Brain (organoid and tissue), 16 donors: ENCODE measurements at places on chromosomes 12 and 14.

- no peak for DNase-seq
These were observed 258.4 kb upstream of the CRY1 start for GRCh38 chr12:107351713-107352112.

DNA sequence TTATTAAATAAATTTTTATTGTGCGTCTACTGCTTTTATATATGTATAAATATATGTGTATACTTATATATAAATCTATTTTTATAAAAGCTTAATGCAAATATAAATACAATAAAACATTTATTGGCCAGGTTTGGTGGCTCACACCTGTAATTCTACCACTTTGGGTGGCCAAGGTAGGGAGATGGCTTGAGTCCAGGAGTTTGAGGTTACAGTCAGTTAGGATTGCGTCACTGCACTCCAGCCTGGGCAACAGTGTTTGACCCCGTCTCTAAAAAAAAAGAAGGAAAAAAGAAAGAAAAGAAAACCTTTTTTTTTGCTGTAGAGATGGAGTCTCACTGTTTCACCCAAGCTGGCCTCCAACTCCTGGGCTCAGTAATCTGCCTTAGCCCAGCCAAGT is 20.9 kb downstream of the ACTR6 start:
- no peak for DNase-seq

GRCh38 chr14:73370561-73370960 is 87.8 kb downstream of the NUMB start:
- DNase-seq, result no peak

GRCh38 chr14:58737511-58737910 is 99.7 kb downstream of the DACT1 start:
- no peak for DNase-seq

- no peak for DNase-seq
These were observed 25.2 kb downstream of the PLEKHA5 start for GRCh38 chr12:19154686-19155085.

- peak; percentile 34 for DNase-seq
These were observed 160.0 kb upstream of the SOX5 start for GRCh38 chr12:24109381-24110039.

DNA sequence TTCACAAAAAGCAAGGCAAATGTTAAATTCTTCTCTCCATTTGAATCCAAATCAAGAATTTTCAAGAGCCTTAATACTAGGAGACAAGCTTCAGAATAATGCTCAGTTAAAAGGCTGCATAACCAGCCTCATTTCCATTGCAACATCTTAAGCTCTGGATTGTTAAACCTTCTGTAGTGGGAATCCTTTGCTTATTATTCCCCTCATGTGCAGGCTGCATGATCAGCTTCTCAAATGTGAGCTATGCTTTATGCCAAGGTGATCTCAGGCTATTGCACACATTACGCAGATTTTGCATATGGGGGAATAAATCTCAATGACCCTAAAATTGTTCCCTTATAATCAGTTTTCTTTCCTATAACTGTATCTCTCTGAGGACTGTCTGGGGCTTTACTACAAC is 71.7 kb upstream of the CCDC196 start:
- DNase-seq, result peak; percentile 69

GRCh38 chr12:66603461-66603860 is 75.4 kb downstream of the GRIP1 start:
- DNase-seq, result no peak

GRCh38 chr14:105091054-105091516 is 25.9 kb upstream of the GPR132 start:
- DNase-seq, result no peak

- peak; percentile 72 for DNase-seq
These were observed 49.7 kb downstream of the PSMA6 start for GRCh38 chr14:35341751-35342488.

GRCh38 chr12:7555752-7556151 is 52.2 kb upstream of the CD163 start:
- no peak for DNase-seq

GRCh38 chr14:54317391-54317790 is 79.4 kb upstream of the CDKN3 start:
- no peak for DNase-seq

- no peak for DNase-seq
These were observed 155.1 kb downstream of the KIF21A start for GRCh38 chr12:39287817-39288216.

DNA sequence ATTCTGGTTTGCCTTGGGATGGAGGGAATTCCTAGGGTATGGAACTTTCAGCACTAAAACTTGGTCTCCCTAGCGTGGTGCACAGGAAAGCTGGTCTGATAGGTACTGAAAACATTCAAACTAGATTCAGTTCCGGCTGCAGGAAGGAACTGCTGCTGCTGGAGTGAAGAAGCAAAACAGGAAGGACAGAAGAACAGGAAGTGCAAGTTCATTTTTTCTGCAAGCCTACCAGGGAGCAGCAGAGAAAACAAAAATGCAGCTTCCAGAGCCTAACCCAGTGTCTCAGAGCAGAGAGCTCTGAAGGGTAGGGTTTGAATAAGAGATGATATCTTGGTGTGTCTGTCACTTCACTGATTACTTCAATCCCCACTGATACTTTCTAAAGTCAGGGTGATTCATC is 165.2 kb downstream of the VRK1 start:
- DNase-seq, result no peak

GRCh38 chr14:92481811-92482555 is 31.6 kb upstream of the RIN3 start:
- DNase-seq, result no peak

- DNase-seq, result peak; percentile 67
These were observed 32.9 kb downstream of the ARID2 start for GRCh38 chr12:45762185-45763110.

DNA sequence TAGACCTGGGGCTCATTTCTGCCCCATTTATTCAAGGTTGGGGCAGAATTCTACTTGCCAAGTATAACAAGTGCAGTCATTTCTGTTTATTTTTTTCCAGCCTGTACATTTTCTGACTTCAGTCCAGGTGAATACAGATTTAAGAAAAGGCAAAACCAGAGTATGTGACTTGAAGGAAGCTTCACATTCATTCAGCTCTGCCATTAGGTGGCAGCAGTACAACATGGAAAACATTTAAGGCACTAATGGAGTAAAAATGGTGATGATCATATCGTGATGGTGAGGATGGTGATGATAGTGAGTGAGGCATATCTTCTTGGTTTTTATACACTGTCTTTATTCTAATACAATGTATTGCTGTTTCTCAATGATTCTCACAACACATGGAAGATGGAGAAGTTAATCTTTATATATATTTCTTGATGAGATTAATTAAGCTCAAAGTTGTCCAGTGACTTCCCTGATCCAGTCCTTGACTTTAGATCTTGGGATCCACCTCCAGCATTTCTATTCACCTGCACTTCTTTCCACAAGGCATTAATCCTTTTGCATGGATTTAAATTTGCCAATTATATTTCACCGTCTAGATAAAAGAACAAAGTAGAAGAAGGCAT is 176.7 kb upstream of the SEL1L start:
- DNase-seq, result peak; percentile 88

DNA sequence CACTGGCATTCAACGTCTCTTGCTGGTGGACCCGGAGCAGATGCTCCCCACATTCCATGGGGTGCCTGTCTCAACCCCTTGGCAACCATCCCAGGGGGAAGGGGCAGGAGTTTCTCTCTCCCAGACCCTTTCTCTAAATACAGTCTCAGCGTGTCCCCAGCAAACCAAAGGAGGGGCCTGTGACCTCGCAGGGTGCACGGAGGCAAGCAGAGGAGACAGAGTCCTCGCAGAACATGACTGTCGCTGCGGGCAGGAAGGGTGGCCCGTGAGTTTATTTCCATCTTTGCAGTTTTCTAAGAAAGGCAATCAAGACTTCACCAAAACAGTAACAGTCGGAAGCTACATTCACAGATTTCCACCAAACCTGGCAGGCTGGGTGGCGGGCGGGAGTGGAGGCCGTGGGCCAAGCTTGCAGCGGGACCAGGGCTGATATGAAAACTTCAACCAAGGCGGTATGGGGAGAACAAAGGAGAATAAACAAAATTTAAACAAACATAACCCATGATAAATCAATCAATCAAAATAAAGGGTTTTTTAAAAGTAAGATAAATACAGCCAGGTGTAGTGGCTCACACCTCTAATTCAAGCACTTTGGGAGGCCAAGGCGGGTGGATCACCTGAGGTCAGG is 18.6 kb downstream of the BRF1 start:
- no peak for DNase-seq

DNA sequence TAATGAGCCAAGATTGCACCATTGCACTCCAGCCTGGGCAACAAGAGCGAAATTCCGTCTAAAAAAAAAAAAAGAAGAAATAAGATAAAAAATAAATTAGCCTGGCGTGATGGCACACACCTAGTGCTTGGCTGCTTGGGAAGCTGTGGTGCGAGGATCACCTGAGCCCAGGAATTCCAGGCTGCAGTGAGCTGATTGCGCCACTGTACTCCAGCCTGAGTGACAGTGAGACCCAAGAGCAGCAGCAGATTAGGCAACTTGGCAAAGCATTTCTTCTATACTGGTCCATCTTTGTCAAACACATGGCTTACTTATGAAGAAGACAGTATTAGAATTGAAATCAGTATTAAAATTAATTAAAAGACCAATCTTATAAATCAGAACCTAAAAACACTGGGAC is 6.3 kb downstream of the GON7 start:
- DNase-seq, result no peak

DNA sequence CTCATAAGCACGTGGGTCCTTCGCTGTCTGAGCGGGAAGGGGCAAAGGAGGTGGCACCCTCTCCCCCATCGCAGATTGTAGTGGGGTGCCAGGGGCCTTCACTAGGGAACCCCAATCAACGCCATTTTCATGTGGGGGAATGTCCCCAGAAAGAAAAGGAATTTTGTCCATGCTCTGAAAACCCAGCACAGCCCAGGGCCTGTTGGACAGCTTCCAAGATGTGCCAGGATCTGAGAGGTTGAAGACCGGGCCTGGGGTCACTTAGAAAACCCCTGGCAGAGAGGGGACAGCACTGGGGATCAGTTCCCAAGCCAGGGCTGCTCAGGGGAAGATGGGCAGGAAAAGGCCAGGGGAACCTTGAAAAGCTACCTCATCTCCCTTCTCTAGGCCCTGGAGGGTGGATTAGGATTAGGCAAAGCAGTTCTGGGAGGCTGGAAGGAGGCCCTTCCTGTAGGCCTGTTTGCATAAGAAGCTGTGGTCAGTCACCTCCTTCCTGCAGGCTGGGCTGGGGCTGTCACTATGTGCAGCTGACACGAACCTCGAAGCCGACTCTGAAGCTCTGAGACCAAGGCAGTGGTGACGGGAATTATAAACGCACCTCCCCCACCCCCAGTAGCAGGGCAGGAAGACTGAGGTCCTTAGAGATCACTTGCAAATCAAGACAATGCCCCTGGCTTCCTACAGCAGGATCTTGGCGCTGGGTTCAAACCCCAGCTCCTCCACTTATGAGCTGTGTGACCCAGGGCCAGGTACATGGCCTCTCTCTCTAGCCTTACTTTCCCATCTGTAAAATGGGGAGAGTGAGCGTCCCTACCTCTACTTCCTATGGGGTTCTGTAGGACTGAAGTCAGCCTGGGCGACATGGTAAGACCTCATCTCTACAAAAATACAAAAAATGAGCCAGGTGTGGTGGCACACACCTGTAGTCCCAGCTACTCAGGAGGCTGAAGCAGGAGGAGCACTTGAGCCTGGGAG is 29.0 kb downstream of the TESC start:
- DNase-seq, result no peak

- no peak for DNase-seq
These were observed 77.0 kb upstream of the GRIP1 start for GRCh38 chr12:66755727-66756395.

DNA sequence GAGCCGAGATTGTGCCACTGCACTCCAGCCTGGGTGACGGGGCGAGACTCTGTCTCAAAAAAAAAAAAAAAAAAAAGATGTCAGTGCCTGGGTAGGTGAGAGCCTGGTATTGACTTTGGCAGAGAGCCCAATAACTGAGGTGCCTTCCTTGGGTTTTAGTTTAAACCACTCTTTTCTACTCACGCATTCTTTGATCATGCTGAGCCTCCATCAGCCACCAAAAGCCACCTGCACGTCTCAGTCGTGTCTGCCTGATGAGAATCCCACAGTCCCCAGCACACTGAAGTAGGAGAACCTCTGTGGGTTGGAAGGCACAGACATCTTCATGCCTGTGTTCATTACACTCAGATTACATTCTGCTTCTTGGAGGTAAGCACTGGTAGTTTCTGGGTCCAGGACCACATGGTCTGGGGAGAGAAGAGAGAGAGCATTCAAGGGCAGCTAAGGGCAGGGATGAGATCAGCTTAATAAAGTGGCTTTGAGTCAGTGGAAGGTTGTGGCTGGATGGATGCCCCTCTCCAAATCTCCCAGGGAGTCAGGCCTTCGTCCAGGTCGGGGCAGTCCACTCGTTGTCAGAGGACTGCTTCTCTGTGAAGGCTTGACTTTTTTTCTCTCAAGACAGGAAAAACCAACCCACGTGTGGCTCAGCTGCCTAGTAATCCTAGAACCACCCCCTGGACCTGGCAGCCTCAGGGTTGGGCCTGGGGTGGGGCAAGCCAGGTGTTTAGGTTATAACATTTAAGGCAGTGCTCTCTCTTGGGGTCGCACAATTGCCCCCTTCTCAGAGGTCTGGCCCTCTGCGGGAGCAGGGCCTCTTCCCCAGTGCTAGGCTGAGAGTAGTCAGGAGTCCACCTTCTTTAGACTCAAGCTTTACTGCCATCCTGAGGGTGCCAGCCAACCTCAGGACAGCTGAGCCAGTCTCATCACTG is 32.6 kb upstream of the MAX start:
- no peak for DNase-seq

DNA sequence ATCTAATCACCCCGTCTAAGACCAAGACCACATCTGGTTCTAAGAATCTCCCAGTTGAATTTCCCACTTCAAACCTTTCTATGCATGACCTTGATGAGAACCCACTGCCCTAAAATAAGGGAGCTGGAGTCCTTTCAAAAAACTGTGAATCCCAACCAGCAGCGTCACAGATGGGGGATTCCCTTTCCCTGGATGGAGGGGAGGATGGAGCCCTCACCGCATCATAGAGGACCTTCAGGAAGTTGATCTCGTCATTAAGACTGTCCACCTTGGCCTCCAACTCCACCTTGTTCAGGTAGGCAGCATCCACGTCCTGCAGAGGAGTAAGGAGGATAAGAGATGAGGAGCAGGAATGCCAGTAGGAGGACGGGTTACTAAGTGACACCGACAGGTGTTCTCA is 4.8 kb downstream of the KRT4 start:
- no peak for DNase-seq

DNA sequence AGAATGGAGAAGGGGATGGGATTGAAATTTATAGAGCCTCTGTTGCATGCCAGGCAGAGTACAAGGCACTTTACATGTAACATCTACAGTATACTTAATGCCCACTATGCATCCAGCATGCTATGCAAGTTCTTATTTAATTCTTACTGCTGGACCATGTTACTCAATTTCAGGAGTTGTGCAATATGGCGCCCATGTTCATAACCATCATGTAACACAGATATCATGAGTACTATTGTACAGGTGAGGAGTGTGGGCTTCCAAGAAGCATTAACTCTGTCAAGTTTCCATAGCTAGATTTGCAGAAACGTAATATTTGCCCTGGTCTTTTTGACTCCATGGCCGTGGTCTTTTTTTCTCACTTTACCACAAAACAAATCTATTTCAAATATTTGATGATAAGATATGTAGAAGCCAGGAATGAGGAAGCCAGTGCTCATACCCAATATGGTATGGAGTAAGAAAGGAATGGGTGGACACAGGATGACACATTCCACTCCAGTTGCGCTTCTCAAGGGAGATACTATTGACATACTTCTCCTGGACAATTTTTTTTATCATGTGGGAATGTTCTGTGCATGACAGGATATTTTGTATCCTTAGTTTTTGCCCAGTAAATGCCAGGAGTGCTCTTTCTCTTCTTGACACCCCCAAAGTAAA is 191.8 kb downstream of the C12orf75 start:
- no peak for DNase-seq
